ENCODE measurements at places on chromosomes 12 and 14.

- DNase-seq: no peak
These were observed 515.4 kb downstream of the FUT8 start for GRCh38 chr14:65927931-65928356.

DNA sequence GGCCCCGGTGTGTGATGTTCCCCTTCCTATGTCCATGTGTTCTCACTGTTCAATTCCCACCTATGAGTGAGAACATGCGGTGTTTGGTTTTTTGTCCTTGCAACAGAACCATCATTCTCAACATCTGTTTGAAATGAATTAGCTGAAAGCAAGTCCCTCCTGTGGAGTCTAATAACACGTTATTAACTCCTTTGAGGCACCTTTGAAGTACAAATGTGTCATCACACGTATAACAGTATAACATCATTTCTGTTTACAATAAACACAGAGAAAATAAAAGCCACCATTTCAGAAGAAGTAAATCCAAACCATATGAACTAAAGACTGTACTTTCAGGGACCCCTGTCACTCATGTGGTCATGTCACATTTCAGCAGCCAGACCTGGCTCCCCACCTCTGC, 198.5 kb downstream of the STXBP6 start:
- DNase-seq: no peak

DNA sequence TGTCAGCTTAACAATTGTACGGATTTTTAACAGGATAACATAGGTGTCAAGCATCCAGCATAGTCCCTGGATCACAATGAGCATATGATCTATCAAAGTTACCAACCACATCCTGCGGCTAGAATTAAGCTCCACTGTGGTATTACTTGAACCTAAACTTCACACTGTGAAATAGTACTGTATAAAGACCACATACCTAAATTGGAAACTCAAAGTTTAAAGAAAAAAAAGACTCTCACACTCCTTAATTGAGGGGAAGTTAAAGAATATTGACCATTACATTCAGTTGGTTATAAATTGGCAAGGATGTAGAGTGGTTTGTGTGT, 133.0 kb upstream of the PZP start:
- DNase-seq: no peak

- peak; percentile 1 for DNase-seq
These were observed 16.4 kb upstream of the NUDT4 start for GRCh38 chr12:93361151-93361919.

- DNase-seq: no peak
These were observed 115.7 kb downstream of the PLXNC1 start for GRCh38 chr12:94263905-94264561.

DNA sequence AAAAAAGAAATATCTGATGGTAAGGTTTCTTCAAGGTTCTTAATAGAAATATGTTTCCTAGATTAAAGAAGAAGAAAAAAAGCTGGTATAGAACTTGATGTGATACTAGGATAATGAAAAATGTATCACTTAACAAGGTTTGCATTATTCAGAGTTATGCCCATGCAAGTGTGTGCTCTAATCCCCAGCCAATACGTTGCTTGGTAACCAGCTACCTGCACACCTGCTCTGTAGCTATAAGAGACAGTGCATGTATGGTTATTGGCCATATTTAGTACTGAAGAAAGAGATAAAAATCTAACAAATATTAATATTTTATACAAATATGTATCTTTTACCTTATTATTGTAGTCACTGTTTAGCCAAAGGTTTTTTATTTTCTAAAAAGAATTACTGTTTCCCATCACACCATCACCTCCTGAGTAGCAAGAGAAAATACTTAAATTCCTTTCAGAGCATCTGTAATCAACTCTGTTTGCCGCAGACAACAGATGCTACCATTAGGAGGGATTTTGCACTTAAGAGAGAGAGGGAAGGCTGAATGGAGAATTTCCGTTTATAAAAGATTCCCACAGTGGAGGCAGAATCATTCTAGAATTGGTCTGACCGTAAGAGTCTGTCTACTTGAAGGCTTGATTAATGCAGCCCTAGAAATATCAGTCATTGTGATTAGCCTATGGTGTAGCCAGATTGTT, 115.6 kb downstream of the NEDD1 start:
- DNase-seq: no peak

- peak; percentile 23 for DNase-seq
These were observed 39.4 kb downstream of the STAB2 start for GRCh38 chr12:103626498-103626897.

- DNase-seq: no peak
These were observed 27.6 kb downstream of the TC2N start for GRCh38 chr14:91839749-91840148.

- peak; percentile 41 for DNase-seq
These were observed 89.0 kb downstream of the AKAP6 start for GRCh38 chr14:32417956-32418552.

- no peak for DNase-seq
These were observed 2.9 kb upstream of the PCNX1 start for GRCh38 chr14:70904373-70904772.

GRCh38 chr12:85237327-85237726, 42.7 kb upstream of the ALX1 start:
- no peak for DNase-seq

DNA sequence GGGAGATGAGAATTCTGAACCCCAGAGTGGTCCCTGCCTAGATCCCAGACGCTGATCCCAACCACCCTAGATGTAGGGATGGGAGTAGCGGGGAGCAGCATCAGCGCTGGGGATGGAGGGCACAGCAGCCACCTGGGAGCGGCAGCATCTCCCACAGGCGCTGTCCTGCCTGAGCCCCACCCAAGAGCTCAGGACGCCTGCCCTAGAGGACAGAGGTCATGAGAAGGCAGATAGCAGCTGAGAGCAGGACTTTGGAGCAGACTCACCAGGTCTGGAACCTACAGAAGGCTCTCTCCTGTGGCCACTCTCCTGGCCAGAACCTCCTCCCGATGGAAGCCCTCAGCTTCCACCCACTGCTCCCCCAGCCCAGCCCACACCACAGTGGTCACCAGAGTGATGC, 7.2 kb downstream of the CCDC85C start:
- DNase-seq: no peak

DNA sequence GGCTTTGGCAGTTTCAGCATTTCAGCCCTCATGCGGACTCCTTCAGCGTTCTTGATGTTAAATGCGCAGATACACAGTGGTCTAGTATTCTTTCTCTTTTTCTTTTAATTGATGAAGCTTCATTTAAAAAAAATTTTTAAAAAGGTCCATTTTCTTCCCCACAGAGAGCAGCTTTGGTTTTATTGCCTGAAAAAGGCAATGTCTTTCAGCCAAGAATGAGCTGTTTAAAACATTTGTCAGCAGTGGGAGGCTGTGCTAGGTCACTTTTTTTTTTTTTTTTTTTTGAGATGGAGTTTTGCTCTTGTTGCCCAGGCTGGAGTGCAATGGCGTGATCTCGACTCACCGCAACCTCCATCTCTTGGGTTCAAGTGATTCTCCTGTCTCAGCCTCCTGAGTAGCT, 13.5 kb downstream of the KMT5A start:
- DNase-seq: no peak

- no peak for DNase-seq
These were observed 9.5 kb upstream of the LTBP2 start for GRCh38 chr14:74621556-74621955.

DNA sequence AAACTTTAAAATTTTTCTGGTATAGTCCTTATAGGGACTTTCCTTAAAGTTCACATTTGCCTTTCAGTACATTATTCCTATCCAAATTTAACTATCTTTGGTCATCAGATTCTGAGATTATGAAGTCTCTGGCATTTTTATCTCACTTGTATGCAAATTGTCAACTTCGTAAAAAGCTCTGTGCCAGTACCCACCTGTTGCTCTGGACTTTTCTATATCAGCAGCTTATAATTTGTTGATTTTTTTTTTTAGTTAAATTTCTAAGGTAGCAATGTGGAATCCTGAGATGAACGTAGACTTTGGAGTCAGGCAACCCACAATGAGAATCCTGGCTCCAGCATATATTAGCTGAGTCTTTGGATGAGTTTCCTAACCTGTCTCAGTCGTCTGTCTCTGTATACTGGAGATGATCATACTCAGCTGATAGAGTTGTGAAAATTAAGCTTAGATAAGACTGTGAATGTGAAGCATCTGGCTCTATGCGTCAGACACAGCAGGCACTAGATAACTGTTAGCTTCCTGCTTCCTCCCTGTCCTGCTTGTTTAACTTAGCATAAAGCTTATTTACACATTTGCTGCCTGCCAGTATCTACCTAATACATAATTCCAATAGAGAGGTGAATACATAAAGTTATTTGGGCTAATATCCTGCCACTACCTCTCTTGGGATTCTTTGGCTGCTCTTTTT, 59.8 kb downstream of the MARK3 start:
- DNase-seq: peak; percentile 13

DNA sequence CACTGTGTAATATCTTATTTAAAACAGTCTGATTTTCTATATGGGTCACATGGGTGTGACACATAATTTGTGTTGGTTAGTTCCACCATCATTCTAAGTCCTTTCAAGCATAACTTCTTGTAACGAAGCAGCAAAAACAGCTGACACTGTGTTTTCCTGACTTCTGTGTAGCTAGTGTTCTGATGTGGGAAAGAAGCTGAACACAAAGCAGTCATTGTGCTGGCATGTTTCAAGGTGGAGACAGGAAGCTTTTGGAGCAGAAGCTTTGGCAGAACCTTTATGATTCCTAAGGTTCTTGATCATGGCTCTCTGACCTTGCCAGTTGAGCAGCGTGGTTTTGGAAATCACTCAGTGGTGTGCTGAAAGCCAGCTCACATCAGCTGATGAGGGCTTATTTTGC, 351.7 kb upstream of the MDGA2 start:
- no peak for DNase-seq

DNA sequence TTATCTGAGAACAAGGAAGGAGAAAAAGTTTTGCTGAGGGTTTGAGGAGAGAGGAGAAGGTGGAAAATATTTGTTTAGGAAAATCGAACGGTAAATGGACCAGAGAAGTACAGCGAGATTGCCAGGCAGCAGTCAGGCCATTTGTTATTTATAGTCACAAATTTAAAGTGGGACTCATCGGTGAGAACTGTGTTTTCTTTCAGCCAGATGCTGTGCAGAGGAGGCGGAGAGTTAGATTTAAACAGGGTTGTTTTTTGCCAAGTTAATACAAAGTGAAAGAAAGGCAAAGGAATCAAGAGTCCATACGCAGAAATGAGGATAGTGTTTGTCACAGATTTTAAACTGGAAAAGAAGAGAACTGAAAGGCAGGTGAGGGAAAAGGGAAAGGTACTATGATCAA, 200.6 kb upstream of the CNOT2 start:
- DNase-seq: no peak

DNA sequence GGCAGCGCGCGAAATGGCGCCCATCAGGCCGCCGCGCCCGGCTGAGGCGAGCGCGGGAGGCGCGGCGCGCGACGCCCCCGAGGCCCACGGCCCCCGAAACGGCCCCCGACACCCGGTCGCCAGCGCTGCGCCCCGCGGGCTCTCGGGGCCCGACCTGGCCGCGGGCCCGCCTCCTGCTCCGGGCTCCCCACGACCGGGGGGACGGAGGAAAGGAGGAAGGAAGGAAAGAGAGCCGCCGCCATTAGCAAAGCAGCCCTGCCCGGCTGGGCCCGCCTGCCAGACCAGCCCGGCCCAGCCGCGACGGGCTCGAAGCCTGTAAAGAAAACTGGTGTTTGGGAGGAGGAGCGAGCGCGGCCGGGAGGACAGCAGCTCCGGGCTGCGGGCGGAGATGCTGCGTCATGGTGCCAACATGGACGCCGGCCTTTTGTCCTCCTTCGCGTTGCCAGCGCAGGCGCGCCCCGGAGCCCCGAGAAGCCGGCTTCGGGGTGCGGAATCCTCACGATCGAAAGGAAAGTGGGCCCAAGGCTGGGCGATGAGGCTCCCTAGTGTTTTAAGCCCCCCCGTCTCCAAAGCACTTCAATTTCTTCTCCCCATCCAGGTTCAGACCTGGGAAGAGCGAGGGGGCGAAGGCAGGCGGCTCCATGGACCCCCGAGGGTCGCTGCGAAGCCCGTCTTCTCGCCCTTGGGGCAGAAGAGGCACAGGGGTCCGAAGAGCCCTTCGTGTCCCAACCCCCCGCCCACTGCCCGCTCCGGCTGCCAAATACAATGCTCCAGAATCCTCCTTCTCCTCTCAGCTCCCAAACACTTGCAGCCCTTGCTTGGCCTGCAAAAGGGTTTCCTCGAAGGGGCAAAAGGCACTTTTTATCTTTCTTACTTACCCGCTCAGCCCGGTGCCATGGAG, 2.9 kb upstream of the SETD1B start:
- DNase-seq: peak; percentile 83

- no peak for DNase-seq
These were observed 39.4 kb upstream of the TEX22 start for GRCh38 chr14:105358943-105359342.

DNA sequence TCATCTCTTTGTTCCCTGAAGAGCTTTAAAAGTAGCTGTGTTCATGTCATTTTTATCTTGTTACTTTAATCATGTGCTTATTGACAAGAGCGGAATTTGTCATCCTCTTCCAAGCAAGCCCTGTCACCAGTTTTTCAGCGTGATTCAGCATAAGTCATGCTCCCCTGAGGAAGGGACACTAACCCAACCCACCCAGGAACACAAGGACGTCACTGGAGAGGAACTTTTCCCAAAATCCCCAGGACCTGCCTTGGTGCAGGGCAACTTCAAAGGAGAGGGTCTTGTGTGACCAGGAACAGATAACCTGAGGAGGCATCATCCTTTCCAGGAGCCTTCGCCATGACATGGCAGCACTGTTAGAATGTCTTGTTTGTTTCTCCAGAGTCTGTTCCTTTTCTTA, 107.1 kb upstream of the DIO3 start:
- DNase-seq: no peak

GRCh38 chr12:69000540-69001243, 67.7 kb upstream of the CPM start:
- peak; percentile 31 for DNase-seq

- no peak for DNase-seq
These were observed 20.7 kb downstream of the XRCC3 start for GRCh38 chr14:103694572-103695026.

DNA sequence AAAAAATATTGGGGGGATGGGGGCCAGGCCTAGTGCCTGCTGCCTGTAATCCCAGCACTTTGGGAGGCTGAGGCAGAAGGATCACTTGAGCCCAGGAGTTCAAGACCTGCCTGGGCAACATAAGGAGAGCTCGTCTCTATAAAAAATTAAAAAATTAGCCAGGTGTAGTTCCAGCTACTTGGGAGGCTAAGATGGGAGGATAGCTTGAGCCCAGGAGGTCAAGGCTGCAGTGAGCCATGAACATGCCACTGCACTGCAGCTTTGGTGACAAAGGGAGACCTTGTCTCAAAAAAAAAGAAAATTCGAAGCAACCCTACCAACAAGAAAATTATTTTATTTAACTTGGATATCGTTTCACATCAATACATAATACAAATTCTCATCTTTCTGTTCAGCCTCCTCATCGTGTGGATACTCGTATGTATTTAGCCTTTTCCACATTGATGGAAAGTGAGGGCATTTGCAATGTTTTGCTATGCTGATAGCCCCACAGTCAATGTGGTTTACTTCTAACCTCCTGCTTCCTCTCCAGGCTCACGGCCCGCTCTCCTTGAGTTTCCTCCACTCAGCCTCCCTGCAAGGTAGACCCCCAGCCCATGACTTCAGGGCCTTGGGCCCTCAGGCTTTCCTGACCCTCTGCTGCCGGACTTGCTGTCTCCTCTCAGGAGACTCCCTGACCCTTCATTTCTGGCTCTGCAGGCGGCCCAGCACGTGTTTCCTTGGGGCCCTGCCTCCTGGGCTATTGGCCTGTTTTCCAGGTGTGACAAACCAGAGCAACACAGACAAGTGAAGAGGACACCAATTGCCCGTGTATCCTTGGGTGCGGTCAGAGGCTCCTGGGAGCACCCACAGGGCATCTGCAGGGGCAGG, 54.8 kb downstream of the NFKBIA start:
- DNase-seq: no peak

GRCh38 chr14:85413836-85414526, 116.0 kb upstream of the FLRT2 start:
- no peak for DNase-seq

GRCh38 chr14:68857516-68858070, 64.7 kb upstream of the ZFP36L1 start:
- no peak for DNase-seq
